Brain microvascular endothelial cell (primary cell): ENCODE measurements at places on chromosomes 2 and 18.

GRCh38 chr2:236827997-236828396, 257.7 kb upstream of the COPS8 start:
- no peak for DNase-seq

DNA sequence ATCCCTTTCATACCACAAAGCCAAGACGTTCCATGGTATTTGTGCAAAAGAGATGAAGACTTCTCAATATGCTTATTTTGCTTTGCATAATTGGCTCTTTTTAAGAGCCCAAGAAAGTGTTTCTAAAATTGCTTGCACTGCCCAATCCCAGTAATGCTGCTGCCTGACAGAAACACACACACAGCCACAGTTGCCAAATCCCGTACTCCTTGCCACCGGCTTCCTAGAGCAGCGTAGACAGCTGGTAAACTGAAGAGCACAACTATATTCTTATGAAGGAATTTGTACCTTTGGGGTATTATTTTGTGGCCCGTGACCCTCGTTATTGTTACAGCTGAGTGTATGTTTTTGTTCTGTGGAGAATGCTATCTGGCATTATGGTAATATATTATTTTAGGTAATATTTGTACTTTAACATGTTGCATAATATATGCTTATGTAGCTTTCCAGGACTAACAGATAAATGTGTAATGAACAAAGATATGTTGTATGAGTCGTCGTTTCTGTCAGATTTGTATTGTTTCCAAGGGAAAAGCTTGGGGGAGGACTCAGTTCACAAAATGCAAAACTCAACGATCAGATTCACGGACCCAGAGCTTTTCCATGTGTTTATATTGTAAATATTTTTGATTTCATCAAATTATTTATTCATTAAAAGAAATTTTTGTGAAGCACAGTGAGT, 202.9 kb upstream of the RAB12 start:
- no peak for DNase-seq

GRCh38 chr2:19358242-19359020, at the start of gene OSR1:
OSR1 (minus strand) TSS chr2:19358623; CDS start chr2:19353805, 4,818 bp downstream.
- DNase-seq: peak; percentile 75

- no peak for DNase-seq
Observed at GRCh38 chr2:96831679-96832078, 12.1 kb downstream of the ANKRD23 start.

DNA sequence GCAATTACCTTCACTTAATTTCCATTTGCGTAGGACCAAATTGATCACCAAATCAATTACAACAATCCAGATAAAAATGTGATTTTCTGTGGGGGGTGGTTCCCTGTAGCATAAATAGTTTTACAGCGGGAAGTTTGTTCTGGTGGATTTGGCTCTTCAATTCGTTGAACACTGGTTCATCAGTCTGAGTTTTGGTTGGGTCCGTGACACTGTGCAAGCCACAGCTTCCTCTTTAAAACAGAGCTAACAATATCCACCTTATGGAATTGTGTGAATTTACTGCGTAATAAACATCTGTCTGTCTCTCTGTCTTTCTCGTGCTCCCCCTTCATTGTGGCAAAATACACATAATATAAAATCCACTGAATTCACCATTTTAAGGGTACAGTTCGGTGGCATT, 310.8 kb downstream of the TGIF1 start:
- DNase-seq: no peak

GRCh38 chr18:2570772-2571199, 519 bp downstream of the METTL4 start:
- peak; percentile 74 for DNase-seq

DNA sequence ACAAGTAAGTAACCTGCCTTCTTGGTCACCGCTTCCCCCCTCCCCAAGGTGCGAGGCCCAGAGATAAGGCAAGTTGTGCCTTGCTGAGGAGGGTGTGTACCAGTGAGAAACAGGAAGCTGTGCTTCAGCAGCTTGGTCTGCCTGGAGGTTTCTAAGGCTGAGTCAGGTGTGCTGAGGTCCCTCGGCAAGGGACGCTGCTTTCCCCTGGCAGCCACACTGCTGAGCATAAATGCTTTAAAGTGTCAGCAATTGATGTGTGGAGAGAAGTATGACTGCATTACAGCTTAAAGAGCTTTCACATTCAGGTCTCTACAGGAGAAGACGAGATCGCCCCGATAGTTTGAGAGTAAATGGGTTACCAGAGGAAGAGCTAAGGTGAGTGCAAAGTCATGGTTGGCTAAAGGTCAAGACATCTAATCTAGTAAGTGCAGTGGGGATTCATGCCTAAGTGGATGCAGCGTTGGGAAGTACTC, 86.9 kb downstream of the LIMS1 start:
- DNase-seq: no peak

DNA sequence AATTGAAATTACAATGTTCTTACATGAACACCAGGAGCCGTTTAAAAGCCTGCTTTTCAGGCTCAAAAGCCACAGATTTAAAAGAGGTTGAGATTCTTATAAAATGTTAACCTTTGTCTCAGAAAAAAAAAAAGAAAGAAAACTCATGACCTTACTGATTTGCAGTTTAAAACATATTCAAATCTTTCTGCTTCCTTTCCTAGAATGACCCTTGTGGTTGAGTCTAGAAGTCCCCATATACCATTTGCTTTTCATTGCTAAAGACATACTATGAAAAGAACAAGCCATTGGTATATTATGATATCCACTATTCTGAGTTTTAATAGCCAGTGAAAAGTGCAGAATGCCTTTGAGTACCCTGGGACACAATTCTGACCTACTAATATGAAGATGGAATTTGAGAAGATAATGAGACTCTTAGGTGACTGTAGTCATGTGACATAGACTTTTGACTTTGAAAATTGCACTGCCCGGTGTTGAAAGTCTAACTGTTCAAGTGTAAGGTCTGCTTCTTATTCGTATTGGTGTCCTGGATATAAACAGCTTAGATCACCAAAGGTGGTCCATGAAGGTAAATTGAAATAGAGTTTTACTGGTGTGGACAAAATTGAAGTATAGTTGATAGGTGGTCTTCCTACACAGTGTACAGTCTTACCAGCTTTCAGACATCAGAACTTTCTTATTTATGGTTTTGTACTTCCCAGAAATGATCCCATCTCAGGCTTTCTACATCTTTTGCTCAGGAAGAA, 117.0 kb downstream of the DOCK10 start:
- no peak for DNase-seq

DNA sequence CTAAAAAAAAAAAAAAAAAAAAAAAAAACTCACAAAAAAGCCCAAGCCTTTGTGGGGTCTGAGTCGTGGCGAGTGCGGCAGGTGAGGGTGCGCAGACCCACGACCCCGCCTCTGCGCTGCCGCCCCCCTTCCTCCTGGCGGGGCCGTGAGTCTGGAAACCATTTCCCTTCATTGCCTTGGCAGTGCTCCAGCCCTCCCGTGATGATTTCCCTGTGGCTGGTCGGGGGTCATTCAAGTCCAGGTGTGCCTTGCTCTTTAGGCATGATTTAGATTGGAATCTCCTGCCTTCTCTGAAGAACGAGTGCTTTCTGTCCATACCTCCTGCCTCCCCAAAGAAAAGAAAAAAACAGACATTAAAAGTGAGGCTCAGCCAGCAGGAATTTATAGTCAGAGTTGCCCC, 161.8 kb downstream of the FAM210A start:
- DNase-seq: no peak

DNA sequence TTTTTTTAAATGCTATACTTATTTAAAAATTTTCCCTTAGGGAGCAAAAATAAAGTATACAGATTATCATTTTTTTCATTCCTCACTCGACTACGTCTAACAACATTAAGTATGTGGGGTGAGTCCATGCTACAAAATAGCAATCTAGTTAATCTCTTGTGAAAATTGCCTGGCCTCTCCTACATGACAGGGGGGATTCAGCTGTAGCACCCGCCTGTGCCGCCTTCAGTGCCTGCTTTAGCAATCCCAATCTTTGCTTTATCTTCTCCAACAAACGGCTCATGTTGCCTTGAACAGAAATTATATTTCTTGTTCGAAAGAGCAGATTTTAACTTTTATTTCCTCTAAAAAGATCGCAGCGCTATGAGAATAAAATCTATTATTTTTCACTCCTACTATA, 2.4 kb upstream of the SOX11 start:
- no peak for DNase-seq

GRCh38 chr2:10425699-10426098, 22.4 kb downstream of the ODC1 start:
- DNase-seq: no peak

DNA sequence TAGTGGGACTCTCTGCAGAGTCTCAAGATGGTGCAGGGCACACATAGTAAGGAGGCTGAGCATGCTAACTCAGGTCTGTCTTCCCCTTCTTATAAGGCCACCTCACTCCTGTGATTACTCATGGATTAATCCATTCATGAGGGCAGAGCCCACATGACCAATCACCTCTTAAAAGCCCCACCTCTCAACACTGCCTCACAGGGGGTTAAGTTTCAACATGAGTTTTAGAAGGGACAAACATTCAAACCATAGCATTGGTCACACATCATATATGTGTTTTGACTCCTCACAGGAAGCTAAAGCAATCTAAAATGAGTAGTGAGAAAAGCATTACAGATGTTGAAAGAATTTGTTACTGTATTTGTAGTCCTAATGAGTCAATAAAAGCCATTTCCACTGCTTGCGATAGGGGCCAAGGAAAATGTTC, 57.5 kb downstream of the DTNA start:
- DNase-seq: peak; percentile 86

GRCh38 chr2:70019096-70019495, 57.7 kb upstream of the ASPRV1 start:
- DNase-seq: no peak

DNA sequence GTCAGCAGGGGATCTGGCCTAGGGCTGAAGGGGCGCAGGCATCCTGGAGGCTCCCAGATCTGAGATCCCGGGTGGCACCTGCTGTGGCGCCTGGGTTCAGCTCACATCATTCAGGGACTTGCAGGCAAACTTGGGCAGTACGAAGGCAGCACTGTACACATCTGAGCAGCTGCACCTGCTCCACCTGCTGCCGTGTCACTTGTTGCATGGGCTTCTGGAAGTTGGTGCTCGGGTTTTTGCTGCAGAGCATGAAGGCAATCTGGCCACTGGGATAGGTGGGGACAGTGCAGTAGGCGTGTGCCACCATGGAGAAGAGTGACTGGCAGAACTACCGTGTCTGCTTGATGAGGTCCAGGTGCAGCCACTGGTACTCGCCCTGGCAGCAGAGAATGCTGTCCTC, 48.6 kb downstream of the UGGT1 start:
- no peak for DNase-seq
